ENCODE measurements at places on chromosomes 11 and 22.

DNA sequence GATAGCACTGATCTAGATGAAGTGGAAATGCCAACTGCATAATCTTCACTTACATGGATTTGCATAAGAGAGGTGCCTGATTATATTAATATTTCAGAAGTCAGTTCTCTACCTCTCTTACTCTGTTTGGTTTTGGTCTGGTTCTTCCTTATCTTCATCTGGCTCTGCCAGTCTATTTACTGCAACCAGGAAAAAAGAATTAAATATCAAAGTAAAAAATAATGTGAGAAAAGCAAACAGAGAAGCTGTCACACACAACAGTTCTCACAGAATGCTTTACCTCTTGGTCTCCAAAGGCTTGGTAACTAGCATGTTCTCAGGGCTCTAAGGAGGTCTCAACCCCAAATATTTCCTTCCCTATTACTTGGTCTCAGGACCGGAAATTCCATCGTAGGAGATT lies 6.7 kb downstream of the VSIG10L2 start:
- no peak for DNase-seq

DNA sequence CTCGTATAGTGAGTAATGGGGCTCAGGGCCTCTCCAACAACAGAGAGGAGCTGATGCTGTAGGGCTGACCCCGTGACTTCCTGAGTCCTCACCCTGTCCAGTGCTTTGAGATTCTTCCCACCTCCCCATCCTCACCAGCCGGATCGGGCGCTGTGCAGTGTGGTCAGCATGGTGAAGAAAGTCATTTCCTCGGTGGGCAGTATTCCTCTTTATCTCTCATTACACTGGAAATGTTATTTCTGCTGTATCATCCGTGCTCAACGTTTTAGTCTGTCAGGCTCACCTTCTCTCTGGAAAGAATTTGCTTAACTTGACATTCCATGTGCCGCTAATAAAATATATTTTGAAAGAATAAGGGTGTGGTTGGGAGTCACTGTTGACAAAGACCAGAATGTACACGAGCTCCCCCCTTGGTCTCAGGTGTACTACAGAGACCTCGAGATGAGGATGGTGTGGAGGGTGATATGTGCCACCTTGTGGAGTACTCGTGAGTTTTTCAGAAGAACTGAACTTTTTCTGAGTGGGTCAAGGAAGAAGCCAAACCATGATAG lies 25.7 kb upstream of the SCGB1A1 start:
- DNase-seq = no peak

DNA sequence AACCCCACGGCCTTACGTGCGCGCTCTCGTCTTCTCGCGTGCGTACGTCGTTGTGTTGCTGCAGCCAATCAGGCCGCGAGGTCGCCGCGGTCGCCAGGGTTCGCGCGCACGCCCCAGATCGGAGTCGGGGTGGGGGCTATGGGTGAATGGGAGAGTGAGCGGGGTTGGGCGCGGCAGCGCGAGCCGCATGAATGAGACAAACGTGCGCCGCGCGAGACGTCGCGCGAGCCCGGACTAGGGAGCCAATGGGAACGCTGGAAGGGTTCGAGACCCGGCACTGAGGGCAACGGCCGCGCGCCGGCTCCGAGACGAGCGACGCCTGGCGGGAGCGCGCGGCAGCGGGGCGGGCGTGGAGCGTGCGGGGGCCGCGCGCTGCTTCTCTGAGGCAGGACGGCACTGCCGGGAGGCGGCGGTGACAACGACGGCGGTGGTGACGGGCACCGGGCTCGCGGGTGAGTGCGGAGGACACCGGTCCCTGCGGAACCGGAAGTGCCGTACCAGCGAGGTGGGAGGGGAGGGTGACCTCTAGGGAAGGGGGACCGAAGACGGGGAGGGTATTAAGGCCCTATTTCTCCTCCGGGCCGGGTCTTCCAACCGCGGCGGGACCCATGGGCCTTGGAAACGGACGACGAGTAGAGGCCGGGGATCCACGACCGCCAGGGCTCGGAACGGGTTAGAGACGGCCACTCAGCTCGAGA lies at the start of gene ZDHHC5:
Gene ZDHHC5 (plus strand): TSS at position 379 of the 698 bp plus-strand sequence. CDS start 4,977 bp downstream, outside the sequence.
- DNase-seq = peak; percentile 100

- no peak for DNase-seq
These were observed 1621.6 kb upstream of the RAG2 start for GRCh38 chr11:38219636-38220035.

DNA sequence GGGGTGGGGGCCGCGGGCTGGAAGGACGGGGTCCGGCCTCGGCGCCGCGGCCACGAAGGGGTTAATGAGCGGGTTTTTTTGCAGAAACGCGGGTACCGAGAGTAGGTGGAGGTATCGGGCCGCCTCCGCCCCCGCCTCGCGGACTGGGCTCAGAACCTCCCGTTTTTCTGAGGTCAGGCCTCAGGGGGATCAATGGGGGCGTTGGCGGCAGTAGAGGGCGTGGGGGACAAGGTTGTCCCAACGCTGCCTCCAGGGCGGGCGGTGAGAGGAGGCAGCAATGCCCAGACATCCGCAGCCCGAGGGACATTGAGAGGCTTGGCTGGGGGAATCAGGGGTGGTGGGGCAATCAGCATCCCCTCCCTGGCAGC lies 34.8 kb upstream of the PRODH start:
- DNase-seq = no peak

Data from fibroblast of lung (primary cell).